Hair follicular keratinocyte (primary cell): ENCODE measurements at places on chromosomes 3 and 15. TPM values are rescaled to one million over a fixed set of nuclear protein-coding genes. Genes with fewer than 3 reads are reported as not detected.

Gene HTR3E
- total RNA-seq = not detected in 2 replicates

Gene RBM15B
- total RNA-seq = 26.6 and 28.3 TPM in 2 replicates

Gene SPINK8
- not detected in 2 replicates for total RNA-seq

Gene ILDR1
- 0.42 and 0.55 TPM in 2 replicates for total RNA-seq

Gene CCDC9B
- 3.9 and 8.0 TPM in 2 replicates for total RNA-seq

Gene LRTM1
- not detected in 2 replicates for total RNA-seq

Gene MITF
- total RNA-seq = 1.3 and 1.7 TPM in 2 replicates

Gene CNTN4
- not detected in 2 replicates for total RNA-seq

Gene MAP3K13
- total RNA-seq = 17.6 and 20.6 TPM in 2 replicates

Gene ATP6V1A
- 34.0 and 38.8 TPM in 2 replicates for total RNA-seq

Gene LYSMD4
- 8.7 and 13.7 TPM in 2 replicates for total RNA-seq

Gene PCBP4
- total RNA-seq = 44.2 and 57.0 TPM in 2 replicates

Gene DHX36
- 14.8 and 28.4 TPM in 2 replicates for total RNA-seq
